ENCODE measurements at places on chromosomes 13 and 19.

GRCh38 chr19:3113100-3114017 lies 19.2 kb downstream of the GNA11 start:
- no peak for DNase-seq

- peak; percentile 24 for DNase-seq
Measured at GRCh38 chr19:13827656-13828055, 32.4 kb downstream of the ZSWIM4 start.

GRCh38 chr13:98462946-98463345 lies 114.0 kb downstream of the STK24 start:
- DNase-seq: no peak

- DNase-seq: no peak
Measured at GRCh38 chr13:63351533-63351932, 1935.9 kb upstream of the PCDH20 start.

GRCh38 chr19:50515168-50515561 lies 1.5 kb upstream of the ASPDH start:
- DNase-seq: no peak

GRCh38 chr13:113001241-113002140 lies 32.5 kb downstream of the MCF2L start:
- no peak for DNase-seq

GRCh38 chr13:61600360-61601033 lies 184.8 kb upstream of the PCDH20 start:
- no peak for DNase-seq

- DNase-seq: no peak
Measured at GRCh38 chr13:79531542-79532254, 50.7 kb downstream of the NDFIP2 start.

DNA sequence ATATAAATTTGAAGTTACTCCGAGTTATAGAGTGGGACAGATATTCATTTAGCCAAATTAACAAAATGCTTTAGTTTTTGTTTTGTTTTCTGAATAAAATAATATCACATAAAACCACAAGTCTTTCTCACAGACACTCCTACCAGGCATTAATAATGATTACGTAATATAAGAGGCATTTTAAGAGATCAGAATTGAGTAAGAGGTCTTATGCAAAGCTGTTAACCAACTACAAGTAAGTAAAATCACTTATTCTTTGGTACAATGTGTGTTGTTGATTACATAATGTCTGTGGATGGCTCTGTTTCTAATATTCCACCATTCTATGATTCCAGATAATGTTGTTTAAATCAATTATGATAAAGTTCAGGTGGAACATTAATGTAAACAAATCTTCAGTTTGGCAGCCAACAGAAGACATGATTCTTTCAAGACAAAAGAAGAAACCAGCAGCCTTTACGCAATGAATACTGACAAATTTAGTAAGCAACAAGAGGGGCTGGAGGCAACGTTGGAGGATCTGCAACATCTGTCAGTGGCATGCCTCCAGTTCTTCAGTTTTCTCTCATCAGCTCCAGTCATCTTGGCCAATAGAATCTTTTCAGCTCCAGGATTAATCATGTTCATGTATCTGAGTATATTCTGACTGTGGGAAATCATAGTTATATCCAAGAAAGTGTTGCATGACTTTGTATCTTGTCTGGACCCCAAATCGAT lies 403.8 kb downstream of the SLITRK5 start:
- DNase-seq: no peak

DNA sequence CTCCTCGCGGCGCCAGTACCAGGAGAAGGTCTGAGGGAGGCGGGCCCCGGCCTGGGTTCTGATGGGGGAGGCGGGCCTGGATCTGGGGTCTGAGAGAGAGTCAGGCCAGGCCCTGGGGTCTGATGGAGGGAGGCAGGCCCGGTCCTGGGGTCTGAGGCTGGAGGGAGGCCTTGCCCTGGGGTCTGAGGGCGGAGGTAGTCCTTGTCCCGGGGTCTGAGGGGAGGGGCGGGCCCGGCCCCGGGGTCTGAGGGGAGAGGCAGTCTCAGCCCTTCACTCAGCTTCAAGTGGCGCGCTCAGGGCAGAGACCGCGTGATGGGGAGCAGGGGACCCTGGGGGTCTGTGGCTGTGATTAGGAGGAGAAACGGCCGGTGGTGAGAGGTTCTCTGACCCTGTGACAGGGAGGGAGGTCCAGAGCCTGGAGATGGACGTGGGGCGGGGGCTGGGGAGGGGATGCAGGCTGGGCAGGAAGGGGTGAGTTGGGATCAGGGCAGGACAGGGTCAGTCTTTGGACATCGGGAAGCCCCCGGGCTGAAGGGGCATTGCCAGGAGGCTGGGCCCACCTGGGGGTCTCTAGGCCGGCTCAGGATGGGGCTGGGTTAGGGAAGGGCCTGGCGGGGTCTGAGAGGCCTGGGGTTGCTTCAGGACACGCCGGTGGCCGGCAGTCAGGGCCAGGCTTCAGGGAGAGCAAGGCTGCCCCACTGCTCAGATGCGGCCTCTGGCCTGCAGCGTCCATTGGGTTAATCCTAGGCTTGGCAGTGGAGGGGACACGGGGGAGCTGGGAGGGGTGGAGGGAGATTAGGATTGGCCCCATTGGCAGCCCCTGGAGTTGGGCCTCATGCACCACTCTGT lies 18.7 kb downstream of the HCN2 start:
- no peak for DNase-seq

DNA sequence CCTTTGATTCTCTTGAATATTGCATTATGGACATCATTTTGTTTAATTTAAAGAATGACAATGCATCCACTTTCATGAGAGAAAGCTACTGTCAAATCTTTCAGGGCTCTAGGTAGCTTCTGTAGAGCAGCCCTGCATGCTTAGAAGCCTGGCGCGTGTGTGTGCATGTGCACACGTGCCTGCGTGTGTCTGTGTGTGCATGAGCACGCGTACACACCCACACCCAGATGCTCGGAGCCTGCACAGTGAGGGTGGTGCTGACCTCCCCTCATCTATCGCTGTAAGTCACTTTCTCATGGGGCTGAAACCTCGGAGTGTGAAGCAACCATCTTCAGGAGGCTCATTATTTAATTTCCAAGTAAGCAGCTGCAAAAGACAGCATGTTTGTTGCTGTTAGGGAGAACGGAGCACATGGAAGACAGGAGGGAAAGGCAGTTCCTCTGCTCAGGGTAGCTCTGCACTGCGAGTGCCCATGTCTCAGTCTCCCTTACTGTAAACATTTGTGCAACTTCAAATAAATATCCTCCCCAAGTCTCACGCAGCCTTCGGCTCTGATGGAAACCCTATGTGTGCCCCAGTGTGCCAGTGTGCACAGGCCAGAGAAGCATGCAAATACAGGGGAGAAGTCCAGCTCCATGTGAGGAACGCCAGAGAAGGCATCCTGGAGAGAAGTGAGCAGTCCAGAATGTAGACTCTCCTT lies 22.8 kb downstream of the TSHZ3 start:
- DNase-seq: no peak

- no peak for DNase-seq
Measured at GRCh38 chr13:24196593-24197197, 36.2 kb downstream of the SPATA13 start.

DNA sequence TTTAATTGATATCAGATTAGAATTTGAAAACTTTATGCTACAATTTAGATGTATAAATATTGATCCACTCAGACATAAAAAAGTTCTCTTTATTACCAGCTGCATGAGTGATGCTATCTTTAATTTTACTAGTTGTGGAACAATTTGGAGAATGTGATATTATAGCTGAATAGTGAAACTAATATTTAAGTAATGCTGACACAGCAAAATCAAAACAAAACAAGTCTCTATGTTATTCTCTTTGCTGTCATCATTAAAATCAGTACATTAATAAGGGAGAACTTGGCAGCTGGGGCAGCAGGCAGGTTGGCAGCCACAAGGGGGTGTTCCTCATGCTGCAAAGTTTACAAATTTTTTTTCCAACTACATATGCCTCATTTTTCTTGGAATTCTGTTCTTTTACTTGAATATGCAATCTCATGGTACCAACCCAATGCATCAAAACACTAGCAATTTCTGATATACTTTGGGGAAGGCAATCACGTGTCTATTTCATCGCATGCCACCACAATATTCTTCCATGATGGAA lies 585.3 kb downstream of the FGF9 start:
- DNase-seq: no peak

DNA sequence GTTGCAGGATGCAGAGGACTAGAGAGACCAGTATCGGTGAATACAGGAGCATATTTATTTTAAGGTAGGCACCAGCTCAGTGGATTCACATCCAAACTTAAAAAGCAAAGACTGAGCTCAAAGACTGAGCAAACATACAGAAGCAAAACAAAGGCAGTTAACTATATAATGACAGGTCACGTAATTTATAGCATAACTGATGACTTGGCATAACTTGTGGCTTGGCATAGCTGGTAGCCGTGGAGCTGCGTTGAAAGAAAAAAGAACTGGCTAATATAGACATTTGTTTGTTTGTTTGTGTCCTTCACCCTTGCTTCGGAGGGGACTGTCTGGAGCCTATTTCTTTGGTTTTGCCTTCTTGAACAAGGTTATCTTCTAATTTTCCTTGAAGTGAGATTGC lies 33.7 kb downstream of the ZNF493 start:
- DNase-seq: no peak

GRCh38 chr13:41649659-41650058 lies 192.3 kb downstream of the RGCC start:
- DNase-seq: no peak

DNA sequence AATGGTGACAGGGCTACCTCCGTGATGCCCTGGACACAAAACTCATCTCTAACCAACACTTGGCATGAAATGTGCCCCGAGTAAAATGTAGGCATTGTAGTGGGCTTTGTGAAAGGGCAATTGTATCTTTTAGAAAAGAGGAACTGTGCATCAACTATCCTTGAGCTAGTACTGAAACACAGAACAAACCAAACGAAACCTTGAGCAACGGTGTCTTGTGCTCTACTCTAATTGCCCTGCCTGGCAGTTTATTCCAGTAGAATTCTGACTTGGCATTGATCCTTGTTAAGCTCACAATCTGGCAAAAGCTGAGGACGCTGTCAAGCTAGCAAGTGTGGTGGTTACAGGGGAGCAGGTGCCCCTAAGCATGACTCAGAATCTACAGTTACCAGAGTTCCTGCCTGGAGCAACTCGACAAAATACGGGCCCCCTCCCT lies 707.1 kb upstream of the SPRY2 start:
- DNase-seq: no peak

GRCh38 chr13:35514061-35514477 lies 37.6 kb upstream of the MAB21L1 start:
- no peak for DNase-seq

GRCh38 chr19:2546128-2547032 lies 70.5 kb downstream of the GADD45B start:
- DNase-seq: no peak

GRCh38 chr19:11031421-11032070 lies 57.7 kb upstream of the LDLR start:
- DNase-seq: no peak

DNA sequence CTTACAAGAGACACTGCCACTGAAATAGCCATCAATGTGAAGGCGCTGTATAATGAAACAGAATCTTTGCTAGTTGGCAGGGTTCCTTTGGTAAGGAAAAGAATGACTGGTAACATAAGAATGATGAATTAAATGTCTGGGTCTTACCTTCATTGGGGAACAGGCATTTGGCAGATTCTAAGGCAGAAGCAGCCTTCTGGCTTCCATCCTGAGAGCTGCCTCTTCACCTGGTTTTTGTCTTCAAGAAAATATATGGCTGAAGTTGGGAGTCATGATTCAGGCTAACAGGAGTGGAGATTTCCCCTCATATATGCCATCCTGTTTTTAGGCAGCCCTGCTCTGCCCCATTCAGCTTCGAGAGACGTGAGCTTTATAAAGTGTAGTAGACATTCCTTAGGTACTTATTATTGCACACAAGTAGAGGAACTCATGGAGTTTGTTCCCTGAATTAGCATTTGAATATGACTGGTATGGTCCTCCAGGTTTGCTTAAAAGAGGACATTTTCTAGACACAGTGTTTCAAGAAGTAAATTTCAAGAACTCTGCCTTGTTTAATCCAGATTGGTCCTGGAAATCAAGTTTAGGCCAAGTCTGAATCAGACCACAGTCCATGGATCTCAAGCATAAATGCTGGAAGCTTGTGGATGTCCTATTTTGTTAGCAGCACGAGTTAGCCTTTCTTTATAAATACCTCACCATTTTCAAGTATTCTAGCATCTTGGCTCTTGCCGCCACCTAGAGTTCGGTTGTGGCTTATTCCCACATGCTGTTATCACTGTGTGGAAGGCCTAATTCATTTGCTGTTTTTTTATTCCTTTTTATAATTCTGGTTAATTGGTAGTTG lies 56.2 kb upstream of the AKAP11 start:
- peak; percentile 14 for DNase-seq

- DNase-seq: no peak
Measured at GRCh38 chr13:26449063-26449848, 108.2 kb upstream of the WASF3 start.

DNA sequence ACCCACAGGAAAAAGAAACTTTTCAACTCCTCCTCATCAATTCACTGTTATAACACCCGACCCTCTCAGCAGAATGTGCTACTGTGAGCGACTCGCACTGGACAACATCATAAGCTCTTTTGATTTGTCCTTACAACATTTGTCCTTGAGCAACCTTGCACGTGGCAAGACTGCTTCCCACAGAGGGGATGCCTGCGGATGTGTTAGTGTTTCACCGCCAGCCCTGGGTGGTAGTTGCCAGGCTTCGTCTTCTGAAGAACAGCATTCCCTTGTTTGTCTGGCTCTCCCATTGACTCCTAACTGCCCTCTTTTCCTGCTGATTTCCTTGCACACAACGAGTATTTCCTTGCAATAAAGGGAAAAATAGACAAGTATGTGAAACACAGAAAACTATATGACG lies 111.4 kb upstream of the SLC7A1 start:
- DNase-seq: no peak

GRCh38 chr13:105678072-105678471 lies 857.4 kb downstream of the EFNB2 start:
- DNase-seq: no peak

DNA sequence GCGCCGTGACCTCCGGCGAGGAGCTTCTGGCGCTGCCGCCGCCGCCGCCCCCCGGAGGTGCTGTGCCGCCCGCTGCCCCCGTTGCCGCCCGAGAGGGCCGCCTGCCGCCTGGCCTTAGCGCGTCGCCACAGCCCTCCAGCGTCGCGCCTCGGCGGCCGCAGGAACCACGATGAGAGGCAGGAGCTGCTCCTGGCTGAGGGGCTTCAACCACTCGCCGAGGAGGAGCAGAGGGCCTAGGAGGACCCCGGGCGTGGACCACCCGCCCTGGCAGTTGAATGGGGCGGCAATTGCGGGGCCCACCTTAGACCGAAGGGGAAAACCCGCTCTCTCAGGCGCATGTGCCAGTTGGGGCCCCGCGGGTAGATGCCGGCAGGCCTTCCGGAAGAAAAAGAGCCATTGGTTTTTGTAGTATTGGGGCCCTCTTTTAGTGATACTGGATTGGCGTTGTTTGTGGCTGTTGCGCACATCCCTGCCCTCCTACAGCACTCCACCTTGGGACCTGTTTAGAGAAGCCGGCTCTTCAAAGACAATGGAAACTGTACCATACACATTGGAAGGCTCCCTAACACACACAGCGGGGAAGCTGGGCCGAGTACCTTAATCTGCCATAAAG lies 4.8 kb downstream of the PDX1 start:
- DNase-seq: no peak

GRCh38 chr13:112061367-112062061 lies 5.4 kb upstream of the SOX1 start:
- DNase-seq: no peak

- no peak for DNase-seq
Measured at GRCh38 chr19:3142292-3142670, 6.4 kb downstream of the GNA15 start.

GRCh38 chr19:10829967-10830366 lies 6.0 kb downstream of the TMED1 start:
- DNase-seq: no peak

All from CD4-positive, alpha-beta T cell treated with Interferon alpha-2 for 1 hour (primary cell).